Stimulated activated CD8-positive, alpha-beta memory T cell treated with anti-CD3 and anti-CD28 coated beads, Interleukin-12 subunit alpha, Interleukin-12 subunit beta, amount 100 ng/mL, for 4 hours (primary cell): ENCODE measurements at places on chromosomes 12 and 14.
A peak's percentile ranks its signal among the peaks of the same experiment; 100 is the strongest.

DNA sequence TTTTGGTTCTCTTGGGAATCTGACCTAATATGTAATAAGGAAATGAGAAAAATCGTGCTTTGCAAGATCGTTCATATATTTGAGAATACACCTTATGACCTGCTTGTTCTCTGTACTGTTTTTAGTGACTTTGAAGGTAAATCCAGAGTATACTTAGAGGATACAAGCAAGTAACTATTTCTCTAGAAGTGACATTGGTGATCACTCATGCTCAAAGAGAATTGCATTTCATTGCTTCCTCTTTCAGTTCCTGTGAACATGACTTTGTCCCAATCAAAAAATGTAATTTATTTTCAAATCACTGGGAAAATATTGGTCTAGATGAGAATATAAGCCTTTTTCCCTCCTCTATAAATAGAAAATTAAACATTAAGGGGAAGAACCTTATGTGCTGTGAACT lies 2.7 kb downstream of the KTN1 start:
- DNase-seq: no peak

DNA sequence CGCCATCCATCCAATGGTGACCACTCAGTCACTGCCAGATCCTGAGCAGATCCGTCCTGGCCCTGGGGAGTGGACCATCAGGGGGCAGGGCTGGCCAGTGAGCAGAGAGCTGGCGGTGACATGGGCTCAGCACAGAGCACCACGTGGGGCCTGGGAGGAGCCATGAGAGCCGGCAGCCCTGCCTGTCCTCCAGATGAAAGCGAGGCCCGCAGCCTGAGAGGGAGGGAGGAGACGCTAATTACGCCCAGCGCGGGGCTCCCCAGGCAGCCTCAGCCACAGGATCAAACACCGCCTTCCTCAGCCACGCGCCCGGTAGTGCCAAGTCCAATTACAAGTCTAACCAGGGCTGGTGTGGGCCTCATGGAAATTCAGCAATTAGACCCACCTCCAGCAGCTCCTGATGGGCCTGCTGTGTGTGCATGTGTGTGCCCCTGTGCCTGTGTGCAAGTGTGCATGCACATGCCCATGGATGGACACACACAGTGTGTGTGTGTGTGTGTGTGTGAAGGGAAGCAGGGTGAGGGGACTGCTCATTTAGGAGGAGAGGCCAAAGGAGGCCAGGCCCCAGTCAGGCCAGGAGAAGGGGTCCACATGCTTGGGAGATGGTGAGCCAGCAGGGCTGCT lies 68.0 kb downstream of the KIF26A start:
- no peak for DNase-seq

DNA sequence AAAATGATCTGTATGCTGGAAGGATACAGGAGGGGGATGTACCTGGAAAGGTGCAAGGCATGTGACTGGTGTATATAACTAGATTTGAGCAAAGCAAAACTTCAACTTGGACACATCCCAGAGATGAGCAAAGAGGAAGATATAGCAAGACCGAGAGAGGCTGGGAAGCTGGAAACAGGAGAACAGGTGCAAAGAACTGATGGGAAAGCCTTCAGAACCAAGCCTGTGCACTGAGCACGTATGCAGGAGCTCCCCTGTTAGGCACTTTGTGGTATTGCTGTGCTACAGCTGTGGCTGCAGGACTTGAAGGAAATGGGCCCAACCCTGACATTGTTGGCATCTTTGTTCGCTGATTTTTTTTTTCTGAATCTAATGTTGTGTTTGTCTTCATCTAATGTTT lies 120.7 kb upstream of the PWP1 start:
- DNase-seq: no peak

GRCh38 chr14:55370883-55371455 lies 40.7 kb downstream of the ATG14 start:
- no peak for DNase-seq

DNA sequence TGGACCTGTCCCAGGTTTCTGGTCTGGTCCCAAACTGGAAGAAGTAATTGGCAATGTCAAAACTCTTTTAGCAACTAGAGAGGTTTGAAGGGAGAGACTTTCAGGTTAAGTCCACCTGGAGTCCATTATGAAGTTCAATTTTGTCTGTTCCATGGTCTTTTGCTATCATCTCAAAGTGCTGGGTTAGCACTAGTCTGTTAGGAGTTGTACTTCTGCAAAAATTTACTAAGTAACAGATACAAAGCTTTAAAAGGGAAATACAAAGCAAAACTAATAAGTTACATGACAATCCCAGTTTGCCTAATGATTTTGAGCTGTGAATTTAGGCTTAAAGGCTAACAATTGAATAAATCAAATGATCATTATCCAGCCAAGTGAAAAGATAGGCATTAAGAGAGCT lies 643.9 kb downstream of the C12orf50 start:
- DNase-seq: no peak

GRCh38 chr12:93645702-93646101 lies 31.5 kb upstream of the CRADD start:
- no peak for DNase-seq

DNA sequence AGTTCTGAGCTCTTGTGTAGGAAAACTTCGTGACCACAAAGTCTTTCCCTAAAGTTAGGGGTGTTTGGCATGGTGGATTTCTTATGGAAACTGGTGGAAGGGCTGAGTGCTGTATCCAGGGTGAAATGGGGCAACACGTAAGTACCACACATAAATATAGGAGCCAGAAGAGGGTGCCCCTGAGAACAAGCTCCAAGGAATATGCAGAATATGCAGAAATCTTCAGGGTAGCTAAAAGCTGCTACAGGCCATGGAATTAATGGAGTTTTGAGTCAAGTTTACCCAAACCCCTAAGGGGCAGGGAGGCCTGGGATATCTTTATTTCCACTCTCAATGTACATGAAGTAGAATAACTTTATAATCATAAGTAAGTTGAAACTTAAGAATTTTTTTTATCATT lies 44.0 kb downstream of the ZNF664 start:
- no peak for DNase-seq

GRCh38 chr12:3771853-3772252 lies 18.9 kb upstream of the CRACR2A start:
- no peak for DNase-seq

DNA sequence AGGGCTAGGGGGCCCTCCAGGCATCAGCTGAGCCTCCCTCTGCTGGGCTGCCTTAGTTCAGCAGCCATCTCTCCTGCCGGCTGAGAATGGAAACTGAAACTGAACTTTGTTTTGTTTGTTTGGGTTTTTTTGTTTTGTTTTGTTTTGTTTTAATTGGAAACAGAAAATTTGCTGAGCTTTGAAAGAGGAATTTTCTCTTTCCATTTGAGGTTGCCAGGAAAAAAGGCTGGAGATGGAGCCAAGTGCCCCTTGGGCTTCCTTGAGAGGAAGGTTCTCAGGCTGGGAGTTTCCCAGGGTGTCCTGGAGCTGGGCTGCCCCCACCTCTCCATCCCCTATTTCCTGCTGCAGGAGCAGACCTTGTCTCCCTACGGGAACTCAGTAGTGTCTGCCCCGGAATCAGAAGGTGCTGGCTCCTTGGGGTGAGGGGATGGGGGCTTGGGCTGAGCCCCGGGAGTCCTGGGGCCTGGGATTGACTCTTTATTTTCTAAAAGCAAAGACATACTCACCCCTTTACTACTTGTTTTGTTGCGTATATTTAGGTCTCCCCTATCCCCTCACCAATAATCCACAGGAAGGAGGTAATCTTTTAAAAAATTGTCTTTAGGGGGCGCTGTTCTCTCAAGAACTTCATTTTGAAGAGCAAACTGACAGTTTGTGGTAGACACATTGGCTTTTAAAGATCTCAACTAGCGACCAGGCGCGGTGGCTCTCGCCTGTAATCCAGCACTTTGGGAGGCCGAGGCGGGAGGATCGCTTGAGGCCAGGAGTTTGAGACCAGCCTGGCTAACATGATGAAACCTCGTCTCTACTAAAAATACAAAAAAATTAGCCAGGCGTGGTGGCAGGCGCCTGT lies 21.3 kb upstream of the OASL start:
- peak; percentile 24 for DNase-seq

DNA sequence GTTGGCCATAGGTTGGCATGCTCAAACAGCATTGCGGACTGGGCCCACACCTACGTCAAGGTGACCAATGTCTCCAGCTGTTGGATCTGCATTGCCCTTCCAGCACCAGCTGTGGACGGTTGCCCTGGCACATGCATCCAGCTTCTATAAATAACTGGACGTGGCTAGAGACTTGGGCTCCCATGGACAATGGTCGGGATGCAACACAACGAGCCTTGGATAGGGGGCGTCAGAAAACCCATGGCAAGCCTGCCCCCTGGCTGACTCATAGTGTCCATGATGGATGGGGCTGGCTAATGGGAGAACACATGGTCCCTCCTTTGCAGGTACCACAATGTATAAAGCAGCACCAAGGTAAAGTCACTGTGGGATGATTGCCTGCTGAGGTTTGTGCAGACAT lies 331.6 kb upstream of the FAR2 start:
- DNase-seq: no peak

GRCh38 chr12:53752192-53752601 lies 418 bp upstream of the CISTR start:
- DNase-seq: no peak

DNA sequence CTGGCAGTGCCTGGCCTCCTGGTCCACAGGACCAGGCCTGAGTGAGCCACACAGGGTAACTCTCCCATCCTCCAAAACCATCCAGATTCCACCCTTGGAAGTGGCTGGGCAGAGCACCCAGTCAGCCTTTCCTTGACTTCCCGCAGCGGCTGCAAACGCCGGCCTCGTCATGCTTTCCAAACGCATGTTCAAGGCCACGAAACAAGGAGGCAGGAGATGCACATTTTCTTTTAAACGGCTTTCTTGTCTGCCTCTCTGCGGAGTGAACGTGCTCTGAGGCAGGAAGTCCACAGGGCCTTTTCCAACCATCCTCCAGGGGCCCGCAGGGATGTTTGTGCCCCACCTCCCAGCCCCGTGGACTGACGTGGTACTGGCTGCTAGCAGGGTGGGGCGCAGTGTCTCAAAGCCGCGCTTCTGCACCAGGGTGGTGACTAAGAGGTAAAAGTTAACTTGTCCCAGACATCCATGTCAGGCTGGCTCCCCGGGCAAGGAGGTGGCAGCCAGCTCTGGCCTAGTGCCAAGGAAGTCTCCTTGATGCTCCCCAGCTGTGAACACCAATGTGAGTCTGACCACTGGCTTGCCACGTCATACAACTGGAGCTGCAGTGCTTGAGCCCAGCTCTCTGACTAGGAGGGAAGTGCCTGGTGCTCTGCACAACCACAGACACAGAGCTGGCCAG lies 45.0 kb downstream of the KCNA5 start:
- no peak for DNase-seq

- DNase-seq: no peak
Observed at GRCh38 chr14:32497248-32497647, 168.2 kb downstream of the AKAP6 start.

GRCh38 chr12:21502164-21502496 lies 541 bp downstream of the GOLT1B start:
- peak; percentile 13 for DNase-seq

- no peak for DNase-seq
Observed at GRCh38 chr12:130704606-130705005, 11.5 kb downstream of the RIMBP2 start.

- DNase-seq: no peak
Observed at GRCh38 chr12:57498132-57498502, 10.2 kb downstream of the MARS1 start.

DNA sequence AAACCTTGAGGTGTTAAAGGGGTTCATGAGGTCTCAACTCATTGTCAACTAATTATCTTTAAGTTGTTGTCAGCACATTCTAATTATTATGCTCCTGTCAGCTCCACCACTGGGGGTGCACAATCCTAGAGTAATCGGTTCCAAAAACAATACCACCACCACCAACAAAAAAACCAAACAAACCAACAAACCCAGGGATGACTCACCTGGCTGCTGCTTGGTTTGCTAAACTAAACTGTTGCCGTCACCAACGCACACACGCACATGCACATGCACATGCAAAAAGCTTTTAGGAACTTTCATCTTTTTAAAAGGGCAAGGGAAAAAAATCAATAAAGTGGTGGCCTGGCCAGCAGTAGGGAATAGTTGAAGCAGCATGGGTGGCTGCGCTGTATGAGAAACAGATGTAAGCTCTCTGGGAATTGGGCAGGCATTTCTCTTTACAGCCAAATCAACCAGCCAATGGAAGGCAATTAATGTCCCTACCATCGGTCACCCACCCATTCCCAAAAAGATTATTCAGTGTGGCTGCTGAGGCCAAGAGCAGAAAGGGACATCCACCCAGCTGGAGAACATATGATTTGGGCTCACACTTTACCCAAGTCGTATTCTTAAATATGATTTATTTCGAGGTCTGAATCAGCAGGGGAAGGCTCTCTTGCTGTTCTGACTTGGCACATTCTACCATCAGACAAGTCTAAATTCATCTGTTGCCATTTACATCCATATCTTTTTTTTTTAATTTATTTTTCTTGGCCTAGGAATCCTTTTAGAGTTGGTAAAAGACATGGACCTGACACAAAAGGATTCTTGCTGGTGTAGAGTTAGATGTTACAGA lies 20.0 kb downstream of the TMEM30B start:
- DNase-seq: no peak

DNA sequence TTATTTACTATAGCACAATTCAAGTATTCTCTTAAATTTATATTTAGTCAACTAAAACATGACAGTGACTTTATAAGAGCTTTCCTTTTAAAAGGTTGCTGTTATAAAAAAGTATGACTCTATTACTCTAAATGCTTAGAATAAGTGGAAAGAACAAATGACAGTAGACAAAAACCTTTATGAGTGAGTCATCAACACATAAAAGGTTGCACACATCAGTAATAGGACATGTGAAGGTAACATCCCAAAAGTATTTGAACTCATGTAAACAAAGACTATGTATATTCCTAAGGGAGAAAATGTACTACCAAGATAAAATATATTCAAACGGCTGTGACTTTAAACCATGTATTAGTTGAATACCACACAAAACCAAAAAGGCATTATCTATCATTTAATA lies 98.8 kb downstream of the PAWR start:
- DNase-seq: no peak

GRCh38 chr14:91890291-91890749 lies 23.0 kb upstream of the TC2N start:
- no peak for DNase-seq
